Tibial nerve (tissue), 4 donors: ENCODE measurements at places on chromosomes 2 and 18. TPM values are rescaled to one million over a fixed set of nuclear protein-coding genes. Genes with fewer than 3 reads are reported as not detected.

GRCh38 chr2:190261851-190262250, 57.8 kb downstream of the HIBCH start:
- H3K36me3 ChIP-seq = no peaks in the 10 kb centered on the region
- H3K27me3 ChIP-seq = no peaks in the 10 kb centered on the region
- H3K27ac ChIP-seq = no peak overlapping the region
- no peaks in the 10 kb centered on the region for H3K4me1 ChIP-seq

Gene RAX
- total RNA-seq = not detected

DNA sequence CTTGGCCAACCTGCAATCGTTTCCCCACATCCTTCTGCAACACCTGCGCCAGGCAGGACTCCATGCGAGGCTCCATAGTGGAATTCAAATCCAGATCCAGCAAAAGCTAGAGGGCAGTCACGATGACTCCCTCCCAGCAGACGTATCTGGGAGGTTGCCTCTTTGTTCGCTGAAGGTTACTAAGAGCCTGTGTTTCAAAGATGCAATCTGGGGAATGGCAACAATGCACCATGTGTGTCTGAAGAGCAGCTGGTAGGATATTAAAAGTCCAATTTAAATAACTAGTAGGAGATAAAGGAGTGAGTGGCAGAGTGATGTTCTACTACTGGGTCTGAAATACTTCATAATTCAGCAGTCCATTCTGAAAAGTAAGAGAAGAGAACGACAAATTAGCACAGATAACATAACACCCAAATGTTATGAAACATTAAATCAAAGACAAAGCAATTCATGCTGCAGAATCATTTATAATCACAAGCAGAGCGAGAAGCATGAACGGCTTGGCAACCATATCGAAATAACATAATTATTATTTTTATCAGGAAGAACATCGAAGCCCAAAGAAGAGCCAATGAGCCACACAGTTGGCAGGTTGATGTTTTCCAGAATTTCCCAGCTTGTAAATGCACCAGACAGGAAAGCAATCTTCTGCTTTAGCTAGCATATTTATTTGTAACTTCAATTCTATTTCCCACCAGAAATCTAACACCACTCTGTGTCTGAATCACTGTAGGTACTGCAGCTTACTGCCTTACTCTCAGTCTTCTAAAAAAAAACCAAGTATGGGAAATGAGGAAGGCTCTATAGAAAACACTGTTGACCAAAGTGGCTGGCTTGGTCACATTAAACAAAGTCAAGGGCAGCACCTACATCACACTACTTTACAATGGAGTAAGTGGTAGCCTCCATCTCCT, 43.2 kb downstream of the CLASP1 start:
- peaks cover 44% of the 10 kb centered on the region for H3K4me1 ChIP-seq
- no peaks in the 10 kb centered on the region for H3K36me3 ChIP-seq
- no peaks in the 10 kb centered on the region for H3K27me3 ChIP-seq
- no peak overlapping the region for H3K27ac ChIP-seq
- no peak overlapping the region for H3K4me3 ChIP-seq

Gene CKAP2L
- not detected for total RNA-seq

DNA sequence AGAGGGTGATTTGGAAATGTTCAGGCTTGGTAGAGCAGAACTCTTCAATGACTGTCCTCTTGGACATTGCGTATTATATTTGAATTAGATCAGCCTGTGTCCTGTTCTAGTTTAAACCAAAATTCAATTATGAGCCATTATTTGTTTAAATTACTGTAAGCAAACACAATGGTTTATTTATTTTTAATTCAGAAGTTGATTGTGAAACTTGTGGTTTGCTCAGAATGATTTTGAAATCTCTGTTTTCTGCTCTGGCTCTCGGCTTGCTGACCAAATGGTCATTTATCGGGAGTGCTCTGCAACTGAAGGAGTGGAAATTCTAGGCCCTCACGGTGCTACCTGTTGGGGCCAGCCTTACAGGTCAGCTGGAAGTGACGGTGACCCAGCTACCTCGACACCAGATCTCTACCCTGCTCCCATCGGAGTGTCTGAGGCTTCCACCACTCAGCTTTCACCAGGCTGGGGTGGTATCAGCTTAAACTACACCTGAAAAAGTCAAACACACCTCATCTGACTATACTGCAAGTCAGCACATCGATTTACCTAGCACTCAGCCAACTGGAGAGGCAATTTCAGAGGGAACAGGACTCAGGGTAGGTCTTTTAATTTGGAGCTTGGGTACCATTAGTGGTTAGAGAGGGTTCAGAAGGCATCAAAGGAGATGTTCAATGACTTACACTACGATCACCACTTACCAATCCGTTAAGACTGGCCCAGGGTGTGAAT, 36.8 kb upstream of the GPD2 start:
- peak overlapping the region; percentile 96 for H3K4me3 ChIP-seq
- no peaks in the 10 kb centered on the region for H3K36me3 ChIP-seq
- no peaks in the 10 kb centered on the region for H3K27me3 ChIP-seq
- peak; percentile 22 for DNase-seq

DNA sequence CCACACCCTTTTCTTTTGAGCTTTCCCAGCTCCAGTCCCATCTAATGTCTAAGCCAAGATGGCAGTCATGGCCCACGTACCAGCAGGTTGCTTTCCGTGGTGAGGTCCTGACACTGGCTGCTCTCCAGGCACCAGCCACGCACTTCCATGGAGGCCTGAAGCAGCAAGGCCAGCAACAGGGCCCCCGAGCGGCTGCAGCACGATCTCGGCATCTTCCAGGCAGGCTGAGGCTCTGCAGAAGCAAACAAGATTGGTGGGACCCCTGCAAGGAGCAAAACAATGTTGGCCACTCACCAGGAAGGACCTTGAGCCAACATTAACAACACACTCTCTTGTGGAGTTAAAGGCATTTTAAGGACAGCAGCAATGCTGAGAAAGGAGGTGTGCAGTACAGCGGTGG, 3.8 kb downstream of the POMC start:
- peaks cover 24% of the 10 kb centered on the region for H3K4me1 ChIP-seq
- no peaks in the 10 kb centered on the region for H3K27me3 ChIP-seq
- no peak overlapping the region for H3K27ac ChIP-seq
- no peak overlapping the region for H3K4me3 ChIP-seq

Gene R3HDM1
- 18.2 TPM for total RNA-seq

DNA sequence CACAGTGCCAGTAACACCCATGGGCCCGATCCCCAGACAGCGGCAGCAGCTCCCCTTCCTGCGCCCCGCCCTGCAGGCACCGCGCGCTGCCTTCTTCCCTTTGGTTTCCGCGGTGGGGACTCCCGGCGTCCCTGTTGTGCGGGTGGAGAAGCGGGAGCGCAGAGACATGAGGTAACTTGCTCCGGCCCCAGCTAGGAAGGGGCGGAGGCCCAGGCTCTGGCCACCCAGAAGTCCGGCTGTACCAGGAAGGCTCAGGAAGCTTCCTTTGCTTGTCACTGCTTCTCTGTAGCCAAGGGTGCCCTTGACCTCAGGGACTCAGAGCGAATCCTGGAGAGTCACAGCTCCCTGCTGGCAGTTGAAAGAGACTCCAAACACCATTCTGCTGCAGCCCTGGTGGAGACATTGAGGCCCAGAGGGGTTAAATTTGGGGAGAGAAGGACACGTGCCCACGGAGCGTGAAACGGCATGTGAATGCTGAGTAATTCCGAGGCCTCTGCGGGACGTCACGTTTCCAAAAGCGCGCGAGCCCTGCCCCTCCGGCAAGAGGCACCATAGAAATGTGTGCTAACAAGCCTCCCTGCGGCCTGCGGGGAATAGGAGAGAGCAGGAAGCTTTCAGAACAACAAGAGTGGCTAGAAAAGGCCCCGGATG, 6.7 kb upstream of the ADCY3 start:
- no peaks in the 10 kb centered on the region for H3K36me3 ChIP-seq
- peak; percentile 78 for DNase-seq
- no peaks in the 10 kb centered on the region for H3K27me3 ChIP-seq
- peak overlapping the region; percentile 78 for H3K27ac ChIP-seq
- peaks cover 7% of the 10 kb centered on the region for H3K4me1 ChIP-seq
- H3K4me3 ChIP-seq = peak overlapping the region; percentile 5

DNA sequence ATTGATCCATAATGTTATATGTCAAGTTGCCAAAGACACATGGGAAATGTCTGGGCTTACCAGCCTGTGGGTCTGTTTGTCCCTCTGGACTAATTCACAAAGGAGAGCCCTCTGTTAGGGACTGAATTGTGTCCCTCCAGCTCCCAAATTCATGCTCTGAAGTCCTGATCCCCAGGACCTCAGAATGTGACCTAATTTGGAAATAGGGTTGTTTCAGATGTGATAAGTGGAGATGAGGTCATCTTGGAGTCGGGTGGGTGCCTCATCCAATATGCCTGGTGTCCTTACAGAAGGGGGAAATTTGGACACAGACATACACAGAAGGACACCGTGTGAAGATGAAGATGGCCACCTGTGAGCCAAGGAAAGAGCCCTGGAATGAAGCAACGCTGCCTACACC, 41.4 kb upstream of the ROCK2 start:
- peaks cover 16% of the 10 kb centered on the region for H3K4me1 ChIP-seq
- no peak overlapping the region for H3K4me3 ChIP-seq
- DNase-seq = no peak
- H3K27me3 ChIP-seq = no peaks in the 10 kb centered on the region

DNA sequence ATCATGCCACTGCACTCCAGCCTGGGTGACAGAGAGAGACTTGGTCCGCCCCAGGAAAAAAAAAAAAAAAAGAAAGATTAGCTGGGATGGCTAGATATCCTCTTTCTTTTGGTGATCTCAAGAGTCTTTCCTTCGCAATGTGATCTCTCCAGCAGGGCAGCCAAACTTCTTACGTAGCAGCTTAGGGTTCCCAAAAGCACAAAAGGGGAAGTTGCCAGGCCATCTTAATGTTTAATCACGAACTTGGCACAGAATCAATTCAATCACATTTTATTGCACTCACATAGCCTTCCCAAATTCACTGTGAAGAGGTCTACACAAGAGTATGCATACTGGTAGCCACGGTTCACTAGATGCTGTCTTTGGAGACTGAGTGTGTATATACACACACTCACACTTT, 53.1 kb downstream of the VIL1 start:
- no peaks in the 10 kb centered on the region for H3K27me3 ChIP-seq
- no peak for DNase-seq
- no peak overlapping the region for H3K27ac ChIP-seq
- H3K4me1 ChIP-seq = peaks cover 4% of the 10 kb centered on the region
- no peak overlapping the region for H3K4me3 ChIP-seq

Gene IFIH1
- 12.5 TPM for total RNA-seq

Gene CTAGE1
- total RNA-seq = not detected

DNA sequence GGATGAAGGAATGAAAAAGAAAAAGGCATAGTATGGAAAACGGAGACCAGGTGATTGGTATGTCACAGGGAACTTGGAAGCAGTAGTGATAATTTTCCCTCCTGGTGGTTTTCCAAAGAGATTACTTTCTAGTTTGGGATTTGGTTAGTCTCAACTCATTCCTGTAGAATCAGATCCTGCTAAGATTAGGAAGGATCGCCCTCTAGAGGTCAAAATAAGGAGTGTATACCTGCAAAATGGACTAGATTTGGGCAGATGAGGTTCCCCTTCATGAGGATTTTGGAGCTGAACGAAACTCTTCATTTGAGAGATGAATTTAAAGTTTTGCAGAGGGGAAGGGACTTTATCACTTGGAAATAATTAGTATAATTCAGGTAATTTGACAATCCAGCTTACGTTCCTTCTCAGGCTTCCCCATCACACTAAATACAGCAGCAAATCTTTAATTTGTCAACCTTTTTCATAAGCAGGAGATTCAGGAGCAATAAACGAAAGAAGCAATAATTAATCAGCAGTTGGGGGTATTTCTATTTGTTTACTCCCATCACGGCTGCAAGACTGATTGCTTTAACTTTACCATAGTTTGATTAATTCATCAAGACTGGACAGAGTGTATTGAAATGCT, 65.2 kb downstream of the CCDC195 start:
- H3K36me3 ChIP-seq = no peaks in the 10 kb centered on the region
- no peaks in the 10 kb centered on the region for H3K4me1 ChIP-seq
- no peaks in the 10 kb centered on the region for H3K27me3 ChIP-seq
- no peak overlapping the region for H3K27ac ChIP-seq
- no peak for DNase-seq

DNA sequence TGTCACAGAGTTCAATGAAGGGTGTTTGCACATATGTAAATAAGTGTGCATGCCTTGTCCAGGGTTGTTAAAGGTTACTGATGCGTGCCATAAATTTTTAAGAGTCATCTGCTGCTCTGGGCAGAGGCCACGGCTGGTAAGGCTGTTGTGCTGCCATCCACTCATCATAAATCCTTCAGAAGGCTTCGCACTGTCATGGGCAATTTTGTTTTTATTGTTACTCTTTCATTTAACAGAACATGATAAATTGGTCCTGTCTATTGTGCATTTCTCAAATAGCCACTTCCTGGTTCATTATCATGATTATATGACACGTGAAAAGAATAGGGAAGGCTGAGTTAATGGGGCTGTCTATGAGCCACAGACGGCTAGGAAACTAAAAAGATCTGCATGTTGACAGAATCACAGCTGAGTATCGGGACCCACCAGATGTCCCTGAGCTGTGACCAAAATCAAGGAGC, 634.3 kb upstream of the SOX11 start:
- no peak overlapping the region for H3K4me3 ChIP-seq
- H3K27ac ChIP-seq = no peak overlapping the region
- H3K36me3 ChIP-seq = no peaks in the 10 kb centered on the region
- no peaks in the 10 kb centered on the region for H3K4me1 ChIP-seq

GRCh38 chr2:150208689-150209088, 278.8 kb downstream of the RND3 start:
- no peaks in the 10 kb centered on the region for H3K4me1 ChIP-seq
- no peaks in the 10 kb centered on the region for H3K36me3 ChIP-seq
- no peak for DNase-seq
- H3K4me3 ChIP-seq = no peak overlapping the region

- peaks cover 13% of the 10 kb centered on the region for H3K4me1 ChIP-seq
- no peak for DNase-seq
- H3K27me3 ChIP-seq = peaks cover 5% of the 10 kb centered on the region
These were observed 3.1 kb downstream of the EGR4 start for GRCh38 chr2:73290049-73290839.

DNA sequence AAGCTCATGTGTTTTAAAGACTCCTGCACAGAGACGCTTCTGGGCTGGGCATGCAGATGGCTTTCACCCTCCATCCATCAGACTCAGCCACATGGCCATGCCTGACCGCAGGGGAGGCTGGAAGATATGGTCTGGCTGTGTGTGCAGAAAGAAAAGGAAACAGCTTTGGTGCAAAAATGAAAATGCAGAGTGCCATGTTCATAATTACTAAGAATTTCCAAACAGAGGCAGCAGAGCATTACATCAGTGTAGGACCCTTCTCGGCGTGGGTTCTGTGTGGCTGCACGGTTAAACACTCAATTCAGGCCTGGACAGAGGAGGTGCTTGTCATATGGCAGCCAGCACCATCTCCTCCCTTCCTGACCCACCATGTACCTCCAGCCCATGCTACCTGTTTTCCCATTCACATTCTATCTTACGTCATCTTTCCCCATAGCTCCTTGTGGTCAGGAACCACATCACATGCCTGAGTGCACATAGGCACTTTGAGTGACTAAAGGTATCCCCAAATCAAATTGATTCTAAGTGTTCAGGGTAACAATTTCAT, 200.3 kb upstream of the ID2 start:
- no peak overlapping the region for H3K4me3 ChIP-seq
- no peaks in the 10 kb centered on the region for H3K36me3 ChIP-seq
- no peaks in the 10 kb centered on the region for H3K27me3 ChIP-seq
